A549 treated with CpdA at 1 μM for 4 hours (cell line): ENCODE measurements at places on chromosomes 7 and 10. TPM values are rescaled to one million over a fixed set of nuclear protein-coding genes. Genes with fewer than 3 reads are reported as not detected.

The NPFFR1 gene
- total RNA-seq: not detected in 5 replicates

The HMX2 gene
- 0.10 to 0.18 TPM (median 0.16 TPM) in 4 of 5 replicates, not detected in the other for total RNA-seq

The CNTNAP2 gene
- total RNA-seq: 0.03 TPM in 1 of 5 replicates, not detected in the others

The MACC1 gene
- not detected in 5 replicates for total RNA-seq

The DEPP1 gene
- 1.3 to 1.8 TPM (median 1.4 TPM) in 5 replicates for total RNA-seq

The ANXA8 gene
- total RNA-seq: 24.8 to 35.3 TPM (median 28.1 TPM) in 5 replicates

The NPTX2 gene
- total RNA-seq: 0.01 to 0.09 TPM (median 0.08 TPM) in 4 of 5 replicates, not detected in the other

The CALD1 gene
- 49.0 to 93.5 TPM (median 67.3 TPM) in 5 replicates for total RNA-seq

The CHST3 gene
- 34.9 to 42.8 TPM (median 36.6 TPM) in 5 replicates for total RNA-seq

The TDRD1 gene
- not detected in 5 replicates for total RNA-seq

The ARHGEF5 gene
- total RNA-seq: 1.2 to 2.1 TPM (median 1.7 TPM) in 5 replicates

The CTAGE8 gene
- total RNA-seq: 0.03 to 0.08 TPM in 2 of 5 replicates, not detected in the others

The CDNF gene
- total RNA-seq: 0.81 to 2.4 TPM (median 0.99 TPM) in 5 replicates

The CYP2E1 gene
- 0.09 to 0.22 TPM (median 0.20 TPM) in 4 of 5 replicates, not detected in the other for total RNA-seq
